Stimulated activated CD8-positive, alpha-beta memory T cell treated with anti-CD3 and anti-CD28 coated beads, Interleukin-4, amount 100 ng/mL, for 1 hour (primary cell): ENCODE measurements at places on chromosomes 6 and 20.

DNA sequence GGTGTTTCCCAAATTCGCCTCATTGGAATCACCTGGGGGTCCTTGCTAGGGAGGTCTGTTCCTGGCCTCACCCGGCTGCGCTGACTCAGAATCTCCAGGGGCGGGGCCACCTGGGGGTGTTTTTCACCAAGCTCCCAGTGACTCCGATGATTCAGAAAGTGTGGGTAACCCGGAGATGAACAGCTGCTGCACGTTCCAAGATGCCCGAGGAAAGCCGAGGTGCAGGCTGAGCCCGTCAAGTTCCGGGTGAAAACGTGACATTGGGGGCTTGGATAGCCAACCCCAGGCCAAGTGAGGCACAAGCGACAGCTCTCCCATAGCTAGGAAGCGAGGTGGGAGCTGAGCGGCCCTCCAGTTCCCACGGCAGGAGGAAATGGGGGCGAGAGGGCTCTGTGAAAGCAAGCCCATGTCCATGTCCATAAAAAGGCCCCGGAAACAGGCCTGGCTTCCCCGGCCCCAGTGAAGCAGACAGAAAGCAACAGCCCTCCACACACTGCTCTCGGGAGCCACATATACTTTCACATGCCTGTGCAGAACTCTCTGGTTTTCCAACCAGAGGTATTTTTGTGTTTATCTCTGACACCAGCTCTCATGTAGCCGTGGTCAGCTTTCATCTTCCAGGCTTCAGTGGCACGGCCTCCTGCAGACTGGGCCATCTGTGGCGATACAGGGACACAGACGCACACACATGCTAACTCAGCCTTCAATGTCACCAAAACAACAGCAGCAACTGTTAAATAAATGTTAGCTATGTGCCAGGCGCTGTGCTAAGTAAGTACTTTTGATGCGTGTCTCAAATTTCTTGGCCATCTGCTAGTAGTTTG, 90.7 kb upstream of the CCDC28A start:
- DNase-seq, result no peak

GRCh38 chr20:9439806-9440205, 74.6 kb upstream of the LAMP5 start:
- DNase-seq, result no peak

GRCh38 chr6:167702241-167702827, 124.4 kb upstream of the AFDN start:
- no peak for DNase-seq

DNA sequence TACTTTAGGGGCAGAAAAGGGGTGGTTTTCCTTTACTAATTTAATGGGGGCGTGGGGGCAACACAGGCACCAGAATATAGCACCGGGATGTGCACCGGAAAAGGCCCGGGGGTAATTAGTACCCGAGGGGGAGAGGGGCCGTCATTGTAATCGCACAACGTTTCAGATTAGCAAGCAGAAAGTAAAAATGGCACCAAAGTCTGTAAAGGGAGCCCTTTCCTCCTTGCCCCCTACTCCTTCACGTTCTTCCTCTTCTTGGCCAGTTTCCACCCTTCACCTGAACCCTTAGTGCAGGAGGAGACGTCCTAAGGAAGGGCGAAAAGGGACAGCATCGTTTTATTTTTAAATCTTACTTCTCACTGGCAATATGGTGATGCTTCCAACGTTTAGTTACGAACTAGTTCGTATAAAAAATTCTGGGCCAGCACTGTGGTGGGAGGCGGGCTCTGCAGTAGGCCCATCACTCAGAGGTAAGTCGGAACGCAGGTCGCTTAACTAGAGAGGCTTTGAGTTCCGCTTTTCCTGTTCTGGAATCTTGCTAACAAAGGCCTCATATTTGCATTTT, 742 bp upstream of the CEP85L start:
- no peak for DNase-seq

DNA sequence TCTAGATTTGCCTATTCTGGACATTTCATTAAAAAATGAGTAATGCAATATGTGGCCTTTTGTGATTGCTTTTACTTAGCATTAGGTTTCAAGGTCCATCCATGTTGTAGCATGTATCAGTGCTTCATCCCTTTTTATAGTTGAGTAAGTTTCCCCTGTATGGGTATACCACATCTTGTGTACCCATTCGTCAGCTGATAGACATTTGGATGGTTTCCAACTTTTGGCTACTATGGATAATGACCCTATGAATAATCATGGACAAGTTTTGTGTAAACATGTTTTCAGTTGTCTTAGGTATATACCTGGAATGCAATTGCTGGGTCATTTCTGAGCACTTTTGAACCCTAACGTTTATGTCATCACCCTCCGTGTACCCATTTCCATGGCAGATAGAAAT, 15.4 kb downstream of the METTL24 start:
- no peak for DNase-seq

DNA sequence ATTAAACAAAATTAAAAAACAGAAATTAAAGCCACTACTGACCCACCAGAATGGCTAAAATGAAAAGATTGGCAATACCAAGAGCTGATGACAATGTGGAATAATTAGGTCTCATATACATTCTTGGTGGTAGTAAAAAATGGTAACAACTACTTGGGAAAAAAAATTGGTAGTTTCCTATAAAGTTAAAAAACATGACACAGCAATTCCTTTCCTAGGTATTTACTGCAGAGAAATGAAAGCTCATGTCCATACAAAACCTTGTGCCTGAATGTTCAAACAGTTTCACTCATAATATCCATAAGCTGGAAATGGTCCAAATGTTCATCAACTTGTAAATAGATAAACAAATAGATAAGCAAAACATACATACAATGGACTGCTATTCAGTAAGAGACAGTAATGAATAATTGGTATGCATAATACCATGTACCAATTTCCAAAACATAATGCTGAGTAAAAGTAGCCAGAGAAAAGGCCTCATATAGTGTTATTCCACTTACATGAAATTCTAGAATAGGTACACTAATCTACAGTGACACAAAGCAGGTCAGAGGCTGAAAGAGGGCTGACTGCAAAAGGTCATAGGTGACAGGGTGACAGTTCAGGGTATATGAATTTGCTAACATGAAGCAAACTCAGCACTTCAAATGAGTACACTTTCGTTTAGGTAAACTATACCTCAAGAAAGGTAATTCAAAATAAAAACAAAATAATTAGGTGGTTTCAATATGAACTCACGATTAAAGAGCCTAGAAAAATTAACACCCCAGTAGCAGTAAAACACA, 53.0 kb downstream of the B3GAT2 start:
- DNase-seq, result no peak

DNA sequence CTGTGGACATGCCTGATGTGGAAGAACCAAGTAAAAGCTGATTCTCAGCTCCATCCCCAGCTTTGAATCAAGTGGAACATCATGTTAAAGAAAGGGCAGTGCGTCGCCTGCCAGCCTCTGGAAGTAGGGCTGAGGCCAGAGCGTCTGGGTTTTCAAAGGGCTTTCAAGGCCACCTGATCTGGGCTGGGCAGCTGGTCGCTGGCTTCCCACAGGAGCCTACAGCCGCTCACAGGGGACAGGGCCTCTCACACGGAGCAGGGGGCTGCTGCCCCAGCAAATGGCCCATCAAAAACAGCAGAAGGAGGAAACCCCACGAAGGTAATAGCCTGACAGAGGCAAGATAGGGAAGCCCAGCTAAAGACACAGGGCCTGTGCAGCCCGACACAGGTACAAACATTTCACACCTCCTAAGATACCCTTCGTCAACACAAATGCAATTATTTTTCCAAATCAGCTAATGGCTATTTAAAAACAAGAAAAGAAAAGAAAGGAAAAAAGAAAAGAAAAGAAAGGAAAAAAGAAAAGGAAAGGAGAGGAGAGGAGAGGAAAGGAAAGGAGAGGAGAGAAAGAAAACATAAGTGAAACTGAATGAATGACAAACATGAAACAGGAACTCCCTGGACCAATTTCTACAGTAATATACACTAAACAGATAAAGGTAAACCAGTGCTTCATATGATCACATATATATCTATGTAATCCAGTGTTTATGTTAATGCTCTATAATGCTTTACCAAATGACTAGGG, 24.8 kb downstream of the RRBP1 start:
- DNase-seq, result no peak

- no peak for DNase-seq
These were observed 114.5 kb downstream of the FYN start for GRCh38 chr6:111758608-111759329.

DNA sequence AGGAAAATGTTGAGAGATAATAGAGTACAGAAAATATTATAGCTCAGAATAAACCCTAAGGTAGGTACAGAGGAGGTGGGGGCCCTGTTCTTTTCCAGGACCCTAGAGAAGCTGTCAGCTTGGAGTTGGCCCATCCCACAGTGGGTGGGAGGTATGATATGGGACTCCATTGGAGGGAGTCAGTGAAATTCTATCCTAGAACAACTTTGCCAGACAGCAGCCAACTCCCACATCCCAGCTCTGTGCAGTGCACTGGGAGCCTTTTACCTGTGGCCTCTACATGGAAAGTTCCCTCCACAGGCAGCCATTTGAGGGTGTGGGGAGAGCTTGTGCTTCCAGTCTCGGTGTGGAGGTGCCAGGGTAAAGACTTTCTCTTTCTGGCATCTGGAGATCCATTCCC, 36.8 kb upstream of the CLIC5 start:
- no peak for DNase-seq

DNA sequence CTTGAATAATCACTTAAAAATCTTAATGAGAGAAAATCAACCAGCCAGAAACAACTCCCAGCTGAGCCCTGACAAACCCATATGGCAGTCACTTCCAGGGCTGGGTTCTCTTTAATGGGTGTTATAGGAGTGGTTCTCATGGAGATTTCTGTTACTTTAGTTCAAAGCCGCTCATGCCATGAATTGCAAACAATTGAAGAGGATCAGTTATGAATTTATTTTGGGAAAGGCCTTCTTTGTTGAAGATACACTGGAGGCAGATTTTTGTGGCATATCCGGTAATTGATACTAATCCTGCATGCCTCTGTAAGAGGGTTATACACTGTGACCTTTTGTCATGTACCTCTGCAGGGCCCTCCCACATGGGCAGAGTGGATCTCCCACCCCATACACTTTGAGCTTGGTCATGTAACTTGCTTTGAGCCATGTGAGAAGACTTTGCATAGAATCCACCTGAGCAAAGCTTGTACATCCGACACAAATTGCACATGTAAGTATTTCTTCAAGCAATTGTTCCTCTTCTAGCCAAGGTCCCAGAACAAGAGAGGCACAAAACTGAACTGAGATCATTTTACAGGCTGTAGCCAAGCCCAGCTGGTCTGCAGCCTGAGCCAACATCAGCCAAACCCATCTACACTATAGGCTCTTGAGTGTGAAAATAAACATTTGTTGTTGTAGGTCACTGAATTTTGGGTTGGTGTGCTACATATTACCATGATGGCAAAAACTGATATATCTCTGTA, 492.3 kb downstream of the PREX1 start:
- DNase-seq, result no peak

- DNase-seq, result no peak
These were observed 87.3 kb downstream of the PTPRT start for GRCh38 chr20:43102394-43102793.

DNA sequence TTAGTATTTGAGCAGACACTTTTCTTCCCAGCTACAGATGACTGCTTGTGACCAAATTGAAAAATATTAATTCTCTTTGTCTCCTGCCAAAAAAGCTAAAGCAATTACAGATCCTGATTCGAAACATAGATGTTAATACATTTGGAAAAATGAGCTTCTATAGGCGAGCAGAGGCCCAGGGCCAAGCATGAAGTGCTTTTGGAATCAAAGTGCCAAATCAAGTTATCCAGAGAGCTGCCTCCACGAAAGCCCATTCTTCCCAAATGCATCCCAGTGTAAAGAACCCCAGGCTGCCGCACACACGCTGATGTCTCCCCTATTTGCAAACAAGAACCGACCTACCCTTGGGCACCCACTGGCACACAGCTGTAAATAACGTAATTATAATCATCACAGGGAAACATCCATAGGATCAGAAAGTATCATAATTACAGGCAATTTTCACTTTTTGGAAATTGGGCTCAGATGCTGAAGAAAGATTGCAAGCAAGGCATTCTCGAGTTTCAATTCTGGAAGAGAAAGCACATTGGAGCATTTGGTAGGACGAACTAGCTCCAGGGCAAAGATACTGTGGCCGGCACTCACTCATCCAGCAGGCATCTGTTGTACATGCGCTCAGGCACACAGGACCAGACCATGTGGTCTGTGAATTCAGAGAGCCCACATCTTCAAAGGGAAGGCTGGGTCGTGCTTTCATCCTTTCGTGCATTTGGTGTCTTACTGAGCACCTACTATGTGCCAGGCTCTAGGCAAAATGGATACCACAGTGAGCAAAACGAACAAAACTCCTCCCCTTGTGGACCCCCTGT, 45.9 kb downstream of the BMP7 start:
- no peak for DNase-seq

DNA sequence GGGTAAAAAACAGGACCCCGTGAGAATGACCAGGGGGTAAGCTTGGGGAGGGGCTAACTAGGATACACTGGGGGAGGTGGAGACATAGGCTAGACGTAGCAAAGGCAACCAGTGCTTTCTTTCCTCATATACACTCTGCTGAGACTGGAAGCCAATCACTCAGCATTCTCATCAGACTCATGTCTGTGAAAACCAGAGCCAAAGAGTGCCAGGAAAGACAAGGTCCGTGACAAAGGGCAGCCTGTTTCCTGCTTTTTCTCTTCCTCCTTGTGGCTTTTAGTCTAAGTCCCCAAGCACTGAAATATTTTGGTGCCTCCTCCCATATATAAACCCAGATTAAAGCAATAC, 97.9 kb upstream of the NEDD9 start:
- DNase-seq, result no peak

DNA sequence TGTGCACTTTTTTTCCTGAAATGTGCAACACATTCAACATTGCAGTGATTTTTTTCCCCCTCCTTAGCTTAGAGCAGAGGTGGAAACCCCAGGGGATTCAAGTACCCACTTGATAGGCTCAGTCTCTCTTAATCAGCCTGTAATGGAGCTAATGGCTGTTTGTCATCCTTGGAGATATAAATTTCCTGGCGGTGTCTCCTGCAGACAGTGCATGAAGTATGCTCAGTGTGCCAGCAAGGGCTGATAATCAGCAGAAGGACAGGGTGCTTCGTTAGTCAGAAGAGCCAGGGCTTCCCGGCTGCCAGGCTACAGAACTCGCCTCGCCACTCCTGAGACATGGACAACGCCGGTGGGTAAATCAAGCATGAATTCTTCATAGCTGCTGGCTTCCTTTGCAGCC, 69.8 kb upstream of the PHACTR2 start:
- no peak for DNase-seq

GRCh38 chr6:63817492-63818050, 182.0 kb downstream of the PHF3 start:
- DNase-seq, result no peak

- DNase-seq, result no peak
These were observed 347.3 kb upstream of the RUNX2 start for GRCh38 chr6:44980841-44981240.

DNA sequence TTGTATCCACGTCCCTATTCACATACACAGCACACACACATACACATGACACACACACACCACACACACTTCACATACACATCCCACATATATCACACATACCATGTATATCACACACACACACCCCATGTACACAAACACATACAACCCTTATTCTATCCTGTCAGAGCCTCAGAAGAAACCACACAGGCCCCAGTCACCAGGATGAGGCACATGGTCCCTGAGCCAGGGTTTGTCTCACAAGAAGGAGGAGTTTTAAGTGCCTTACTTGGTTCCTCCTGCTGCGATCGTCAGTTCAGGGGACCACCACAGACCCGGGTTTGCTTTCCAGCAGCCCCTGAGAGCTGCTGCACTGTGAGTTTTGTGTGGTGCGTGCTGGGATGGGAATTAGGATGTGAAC, 23.6 kb downstream of the BFSP1 start:
- no peak for DNase-seq
